GM23338 (cell line): ENCODE measurements at places on chromosomes 16 and 17.

GRCh38 chr16:57407521-57408353 lies 3.2 kb downstream of the CCL17 start:
- DNase-seq = no peak

GRCh38 chr17:67293251-67294203 lies 48.5 kb upstream of the HELZ start:
- DNase-seq = peak; percentile 92

GRCh38 chr16:87806261-87806640 lies 40.5 kb upstream of the KLHDC4 start:
- DNase-seq = no peak

- peak; percentile 63 for DNase-seq
Observed at GRCh38 chr17:58046239-58047094, 36.8 kb upstream of the DYNLL2 start.
